ENCODE measurements at places on chromosomes 7 and 10.

- no peak for DNase-seq
Observed at GRCh38 chr7:123727071-123727837, 21.5 kb downstream of the WASL start.

- DNase-seq = no peak
Observed at GRCh38 chr10:70324339-70324861, 40.6 kb upstream of the NPFFR1 start.

GRCh38 chr7:136389933-136390332, 412.8 kb upstream of the MTPN start:
- no peak for DNase-seq

- no peak for DNase-seq
Observed at GRCh38 chr7:128708235-128708634, 30.9 kb upstream of the CALU start.
